ENCODE measurements at places on chromosomes 3 and 15. TPM values are rescaled to one million over a fixed set of nuclear protein-coding genes. Genes with fewer than 3 reads are reported as not detected.
A peak's percentile ranks its signal among the peaks of the same experiment; 100 is the strongest.

DNA sequence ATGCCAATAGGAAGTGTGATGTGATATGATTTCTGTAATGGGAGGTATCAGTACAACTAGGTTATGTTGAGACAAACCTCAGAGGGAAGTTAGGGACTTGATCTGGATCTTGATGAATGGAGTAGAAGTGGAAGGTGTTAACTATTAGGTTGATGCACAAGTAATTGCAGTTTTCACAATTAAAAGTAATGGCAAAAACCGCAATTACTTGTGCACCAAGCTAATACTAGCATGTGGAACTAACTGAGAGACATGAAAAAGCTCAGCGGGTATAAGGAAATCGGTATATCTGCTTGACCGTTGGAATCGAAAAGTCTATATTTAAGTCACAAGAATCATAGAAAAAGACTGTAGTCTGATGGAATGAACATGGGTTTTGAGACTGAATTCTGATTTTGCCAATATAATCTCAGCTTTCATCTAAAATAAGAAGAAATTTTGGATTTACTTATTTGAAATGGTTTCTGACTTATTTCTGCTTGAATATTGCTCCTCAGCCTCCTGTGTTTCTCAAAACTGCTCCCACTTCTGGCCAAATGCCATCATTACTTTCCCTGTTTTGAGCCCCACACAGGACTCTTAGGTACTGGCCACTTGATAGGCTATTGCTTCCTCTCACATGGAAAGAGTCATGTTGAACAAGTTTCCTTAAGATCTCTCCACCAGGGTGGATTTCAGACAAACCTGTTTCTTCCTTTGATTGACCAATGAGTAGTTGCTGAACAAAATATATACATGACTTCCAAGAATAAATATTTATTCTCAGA is 271.5 kb upstream of the COL8A1 start:
- H3K27ac ChIP-seq, result no peak overlapping the region
- no peaks in the 10 kb centered on the region for H3K4me1 ChIP-seq
- no peak overlapping the region for H3K4me3 ChIP-seq
- no peaks in the 10 kb centered on the region for H3K27me3 ChIP-seq

Gene PAK6
- 0.47 TPM for total RNA-seq

Gene TUBGCP5
- total RNA-seq, result 22.2 TPM

- no peaks in the 10 kb centered on the region for H3K36me3 ChIP-seq
- no peak for DNase-seq
- H3K27me3 ChIP-seq, result peaks cover 4% of the 10 kb centered on the region
- H3K27ac ChIP-seq, result no peak overlapping the region
Measured at GRCh38 chr3:66952357-66952756, 45.8 kb upstream of the KBTBD8 start.

Gene PARP15
- 39.8 TPM for total RNA-seq

DNA sequence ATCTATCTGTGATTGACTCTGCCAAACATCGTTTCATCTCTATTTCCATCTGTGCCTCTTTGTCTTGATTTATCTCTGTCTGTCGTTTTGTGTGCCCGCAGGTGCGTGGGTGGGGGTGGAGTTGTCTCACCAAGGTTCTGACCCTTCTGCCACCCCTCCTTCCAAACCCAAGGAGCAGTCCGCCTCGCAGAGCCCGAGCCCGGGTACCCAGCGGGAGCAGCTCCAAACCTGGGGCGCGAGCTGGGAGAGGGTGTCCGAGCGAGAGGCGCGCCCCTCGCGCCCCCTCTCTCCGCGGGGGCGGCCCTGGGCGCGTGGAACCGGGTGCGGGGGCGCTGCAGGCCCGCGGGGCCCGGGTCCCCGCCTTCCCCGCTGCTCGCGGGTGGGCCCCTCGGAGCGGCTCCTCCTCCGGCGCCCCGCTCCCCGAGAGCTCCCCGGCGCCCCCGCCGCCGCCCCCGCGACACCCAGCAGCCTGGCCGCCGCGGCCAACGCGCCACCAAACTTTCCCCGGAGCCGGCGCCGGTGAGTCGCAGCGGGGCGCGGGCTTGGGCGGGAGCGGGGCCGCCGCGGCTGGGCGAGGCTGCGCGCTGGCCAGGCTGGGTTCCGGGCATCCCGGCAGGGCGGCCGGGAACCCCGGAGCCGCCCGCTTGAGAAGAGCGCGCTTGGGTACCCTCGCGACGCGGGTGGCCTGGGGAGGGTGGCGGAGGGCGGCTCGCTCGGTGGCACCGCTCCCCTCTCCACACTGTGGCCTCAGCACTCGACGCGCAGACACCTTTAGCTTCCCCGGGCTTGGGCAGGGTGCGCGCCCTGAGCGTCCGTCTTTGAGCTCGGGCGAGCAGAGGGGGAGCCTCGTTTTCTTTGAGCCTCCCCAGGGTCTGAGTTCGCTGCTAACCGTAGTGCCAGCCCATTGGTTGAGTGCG is at the start of gene HRH1:
HRH1 (plus strand) TSS at position 458 of the 917 bp plus-strand sequence. CDS start 104,545 bp downstream, outside the sequence.
- no peak within 1 kb of the TSS for H3K27ac ChIP-seq
- peaks cover 74% of the 10 kb centered on the region for H3K27me3 ChIP-seq
- DNase-seq, result no peak

- no peak overlapping the region for H3K4me3 ChIP-seq
- DNase-seq, result no peak
- H3K27ac ChIP-seq, result no peak overlapping the region
- H3K27me3 ChIP-seq, result no peaks in the 10 kb centered on the region
- peaks cover 32% of the 10 kb centered on the region for H3K36me3 ChIP-seq
- H3K4me1 ChIP-seq, result no peaks in the 10 kb centered on the region
Measured at GRCh38 chr3:196918968-196919367, 23.4 kb downstream of the NCBP2 start.

Gene NOX5
- total RNA-seq, result not detected

DNA sequence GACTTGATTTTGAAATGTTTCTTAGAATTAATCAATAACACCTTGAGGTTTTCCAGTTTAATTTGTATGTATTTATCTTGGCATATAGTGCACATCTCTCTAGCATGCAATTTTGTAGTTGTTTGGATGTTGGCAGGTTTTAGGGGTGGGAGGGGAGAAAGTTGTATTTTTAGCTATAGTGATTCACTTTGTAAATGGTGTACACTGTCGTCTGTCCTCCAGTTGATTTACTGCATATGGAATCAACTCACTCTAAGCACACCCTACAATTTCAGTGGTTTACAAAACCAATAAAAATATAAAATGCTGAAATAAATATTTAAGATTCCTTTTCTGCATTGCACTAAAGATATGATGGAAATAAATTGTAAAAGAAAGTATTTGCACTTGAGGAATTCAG is 199.1 kb downstream of the CDIN1 start:
- H3K27ac ChIP-seq, result no peak overlapping the region
- DNase-seq, result no peak
- no peak overlapping the region for H3K4me3 ChIP-seq
- no peaks in the 10 kb centered on the region for H3K27me3 ChIP-seq
- peaks cover 2% of the 10 kb centered on the region for H3K4me1 ChIP-seq

GRCh38 chr3:17407576-17407975 is 334.9 kb downstream of the TBC1D5 start:
- no peaks in the 10 kb centered on the region for H3K27me3 ChIP-seq
- no peaks in the 10 kb centered on the region for H3K4me1 ChIP-seq
- no peak overlapping the region for H3K4me3 ChIP-seq
- H3K27ac ChIP-seq, result no peak overlapping the region
- DNase-seq, result no peak

Gene MAGI1
- total RNA-seq, result 0.04 TPM

DNA sequence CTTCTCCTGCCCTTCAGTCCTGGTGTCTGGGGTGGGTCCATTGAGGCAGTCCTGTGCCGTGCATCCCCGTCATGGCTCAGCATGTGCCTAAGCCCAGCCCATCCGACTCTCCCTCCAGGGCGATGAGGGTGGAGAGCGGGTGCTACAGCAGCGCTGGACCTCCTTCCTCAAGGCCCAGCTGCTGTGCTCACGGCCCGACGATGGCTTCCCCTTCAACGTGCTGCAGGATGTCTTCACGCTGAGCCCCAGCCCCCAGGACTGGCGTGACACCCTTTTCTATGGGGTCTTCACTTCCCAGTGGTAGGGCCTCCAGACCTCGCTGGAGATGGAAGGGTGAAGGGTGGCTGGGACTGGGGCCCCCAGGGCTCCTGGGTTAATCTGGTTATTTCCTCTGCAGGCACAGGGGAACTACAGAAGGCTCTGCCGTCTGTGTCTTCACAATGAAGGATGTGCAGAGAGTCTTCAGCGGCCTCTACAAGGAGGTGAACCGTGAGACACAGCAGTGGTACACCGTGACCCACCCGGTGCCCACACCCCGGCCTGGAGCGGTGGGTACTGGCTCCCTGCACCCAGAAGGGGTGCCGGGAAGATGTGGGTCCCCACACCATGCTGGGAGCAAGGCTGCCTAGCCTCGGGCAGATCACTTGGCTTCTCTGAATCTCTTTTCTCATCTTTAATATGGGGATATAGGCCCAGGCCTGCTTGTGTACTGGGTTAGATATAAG is 10.1 kb downstream of the CIB1 start:
- peaks cover 11% of the 10 kb centered on the region for H3K36me3 ChIP-seq
- H3K4me3 ChIP-seq, result no peak overlapping the region
- no peak overlapping the region for H3K27ac ChIP-seq

DNA sequence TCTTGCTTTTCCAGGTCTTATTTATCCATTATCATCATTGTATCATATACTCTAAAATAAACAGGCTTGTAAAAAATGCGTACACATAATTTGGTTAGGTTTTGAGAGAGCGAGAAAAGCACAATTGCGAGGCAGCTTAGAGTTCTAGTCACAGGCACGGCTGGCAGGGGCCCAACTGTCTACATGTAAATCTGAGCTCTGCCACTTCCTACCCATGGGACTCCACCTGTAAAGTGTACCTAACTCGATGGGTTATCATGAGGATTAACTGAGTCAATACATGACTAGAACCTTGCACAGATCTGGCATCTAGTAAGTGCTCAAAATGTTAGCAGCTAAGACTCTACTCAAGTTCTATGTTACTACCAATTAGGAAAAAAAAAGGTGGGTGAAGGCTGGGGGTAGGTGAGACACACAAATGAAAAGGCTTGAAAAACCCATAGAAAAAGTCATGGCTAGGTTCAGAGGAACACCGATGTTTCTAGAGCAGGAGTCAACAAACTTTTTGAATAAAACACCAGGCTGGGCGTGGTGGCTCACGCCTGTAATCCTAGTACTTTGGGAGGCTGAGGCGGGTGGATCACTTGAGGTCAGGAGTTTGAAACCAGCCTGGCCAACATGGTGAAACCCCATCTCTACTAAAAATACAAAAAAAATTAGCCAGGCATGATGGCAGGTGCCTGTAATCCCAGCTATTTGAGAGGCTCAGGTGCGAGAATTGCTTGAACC is 36.2 kb downstream of the GLB1 start:
- no peaks in the 10 kb centered on the region for H3K27me3 ChIP-seq
- no peak overlapping the region for H3K4me3 ChIP-seq
- peak; percentile 45 for DNase-seq
- H3K4me1 ChIP-seq, result peaks cover 88% of the 10 kb centered on the region

DNA sequence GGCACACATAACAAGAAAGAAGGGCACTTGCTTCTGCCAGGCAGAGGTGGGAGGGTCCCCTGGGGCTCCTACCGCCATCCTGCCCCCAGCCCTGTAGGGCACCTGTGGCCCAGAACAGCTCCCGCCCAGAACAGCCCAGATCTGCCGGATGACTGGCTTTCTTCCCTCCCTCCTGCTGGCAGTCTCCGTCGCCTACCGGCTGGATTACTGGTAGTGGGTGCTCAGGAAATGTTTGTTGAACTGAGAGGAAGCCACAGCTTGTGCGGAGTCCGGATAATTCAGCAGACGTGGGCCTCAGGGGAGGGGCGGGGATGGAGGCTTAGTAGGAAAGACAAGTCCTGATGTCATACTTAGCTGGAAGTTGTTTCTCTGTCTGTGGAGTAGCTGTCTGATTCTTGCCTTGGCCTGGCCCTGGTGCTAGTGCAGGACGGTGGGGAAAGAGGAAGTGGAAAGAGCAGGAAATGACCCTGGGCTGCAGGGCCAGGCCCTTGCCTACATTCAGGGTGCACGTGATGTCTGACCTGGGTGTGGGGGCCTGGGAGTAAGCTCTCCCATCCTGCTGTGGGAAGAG is 6.7 kb downstream of the CCDC9B start:
- no peak overlapping the region for H3K4me3 ChIP-seq
- H3K27me3 ChIP-seq, result no peaks in the 10 kb centered on the region
- H3K4me1 ChIP-seq, result peaks cover 31% of the 10 kb centered on the region
- peak; percentile 46 for DNase-seq
- H3K27ac ChIP-seq, result peak overlapping the region; percentile 77

GRCh38 chr15:36738817-36739216 is 159.4 kb downstream of the CDIN1 start:
- no peak for DNase-seq
- H3K4me1 ChIP-seq, result no peaks in the 10 kb centered on the region
- H3K27me3 ChIP-seq, result no peaks in the 10 kb centered on the region
- H3K27ac ChIP-seq, result no peak overlapping the region

GRCh38 chr3:44993471-44994205 is 17.6 kb downstream of the EXOSC7 start:
- peaks cover 46% of the 10 kb centered on the region for H3K4me1 ChIP-seq
- peaks cover 62% of the 10 kb centered on the region for H3K36me3 ChIP-seq
- no peak overlapping the region for H3K27ac ChIP-seq
- H3K4me3 ChIP-seq, result no peak overlapping the region

Gene CPLX3
- 0.19 TPM for total RNA-seq

GRCh38 chr15:65916664-65917406 is 47.5 kb downstream of the RAB11A start:
- peak; percentile 31 for DNase-seq
- H3K27me3 ChIP-seq, result no peaks in the 10 kb centered on the region
- no peak overlapping the region for H3K4me3 ChIP-seq
- H3K27ac ChIP-seq, result no peak overlapping the region

DNA sequence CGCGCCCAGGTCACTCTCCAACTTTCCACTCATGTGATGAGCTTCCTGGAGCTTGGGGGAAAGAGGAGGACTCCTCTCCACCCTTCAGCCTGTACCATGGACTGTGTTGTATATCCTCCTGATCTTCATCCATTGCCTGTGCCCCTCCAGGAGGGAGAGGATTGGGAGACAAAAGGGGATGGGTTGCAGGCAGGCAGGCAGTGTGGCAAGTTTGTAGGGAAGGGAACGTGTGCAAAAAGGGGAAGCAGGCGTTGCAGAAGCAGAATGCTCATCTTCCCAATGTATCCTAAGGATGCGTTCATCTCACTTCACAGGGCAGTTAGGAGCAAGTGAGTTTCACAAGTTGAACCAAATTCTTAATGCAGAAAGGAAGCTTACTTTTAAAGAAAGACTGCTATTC is 28.1 kb upstream of the GHSR start:
- H3K4me3 ChIP-seq, result peak overlapping the region; percentile 5
- no peak overlapping the region for H3K27ac ChIP-seq

Gene FRMD5
- total RNA-seq, result 0.15 TPM

- no peaks in the 10 kb centered on the region for H3K4me1 ChIP-seq
- H3K36me3 ChIP-seq, result no peaks in the 10 kb centered on the region
- no peak for DNase-seq
Measured at GRCh38 chr3:55718074-55718473, 231.0 kb upstream of the WNT5A start.

- peaks cover 3% of the 10 kb centered on the region for H3K27me3 ChIP-seq
- DNase-seq, result no peak
- peaks cover 17% of the 10 kb centered on the region for H3K4me1 ChIP-seq
- no peak overlapping the region for H3K27ac ChIP-seq
- no peak overlapping the region for H3K4me3 ChIP-seq
Measured at GRCh38 chr15:63917588-63918316, 84.0 kb upstream of the HERC1 start.

GRCh38 chr15:41150279-41150678 is 34.2 kb upstream of the INO80 start:
- H3K4me3 ChIP-seq, result no peak overlapping the region
- H3K4me1 ChIP-seq, result peaks cover 24% of the 10 kb centered on the region
- DNase-seq, result no peak
- H3K36me3 ChIP-seq, result peaks cover 4% of the 10 kb centered on the region

Gene GOLGA6D
- not detected for total RNA-seq

GRCh38 chr3:15113471-15113870 is 14.5 kb upstream of the RBSN start:
- H3K27me3 ChIP-seq, result peaks cover 5% of the 10 kb centered on the region
- no peak for DNase-seq
- no peaks in the 10 kb centered on the region for H3K36me3 ChIP-seq

GRCh38 chr15:25406846-25407245 is 32.0 kb downstream of the UBE3A start:
- DNase-seq, result no peak
- H3K27ac ChIP-seq, result no peak overlapping the region
- no peaks in the 10 kb centered on the region for H3K27me3 ChIP-seq
- H3K4me3 ChIP-seq, result no peak overlapping the region

Measured in activated CD4-positive, alpha-beta T cell treated with anti-CD3 and anti-CD28 coated beads, Interleukin-2, amount 10 ng/mL, durations not matched to agents 7 days and 5 days (primary cell).